SK-N-SH (cell line): ENCODE measurements at places on chromosomes 5 and 9. TPM values are rescaled to one million over a fixed set of nuclear protein-coding genes. Genes with fewer than 3 reads are reported as not detected.

Gene SAPCD2
- 4.6 and 6.0 TPM in 2 replicates for polyA plus RNA-seq

Gene BTF3
- polyA plus RNA-seq, result 458 and 492 TPM in 2 replicates

DNA sequence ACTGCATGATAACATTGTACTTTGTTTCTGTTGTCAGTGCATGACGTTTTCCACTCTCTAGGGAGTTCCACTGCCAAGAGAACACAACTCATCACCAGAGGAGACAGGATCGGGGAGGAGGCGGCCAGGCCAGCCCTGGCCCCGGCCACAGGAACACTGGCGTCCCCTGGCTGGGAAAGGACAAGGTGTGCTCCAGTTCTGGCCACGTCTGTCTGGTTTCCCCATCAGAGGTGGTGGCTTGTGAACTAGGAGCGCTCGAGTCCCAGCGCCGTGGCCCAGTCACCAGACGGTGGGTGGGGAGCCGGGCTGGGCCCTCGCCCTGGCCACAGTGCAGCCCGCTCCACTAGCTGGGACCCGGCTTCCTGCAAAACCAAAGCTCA lies 211.9 kb upstream of the IRX4 start:
- H3K27me3 ChIP-seq, result peaks cover 22% of the 10 kb centered on the region; the same call in 1 of the 2 replicates
- H3K36me3 ChIP-seq, result no peaks in the 10 kb centered on the region
- no peak overlapping the region for H3K27ac ChIP-seq

DNA sequence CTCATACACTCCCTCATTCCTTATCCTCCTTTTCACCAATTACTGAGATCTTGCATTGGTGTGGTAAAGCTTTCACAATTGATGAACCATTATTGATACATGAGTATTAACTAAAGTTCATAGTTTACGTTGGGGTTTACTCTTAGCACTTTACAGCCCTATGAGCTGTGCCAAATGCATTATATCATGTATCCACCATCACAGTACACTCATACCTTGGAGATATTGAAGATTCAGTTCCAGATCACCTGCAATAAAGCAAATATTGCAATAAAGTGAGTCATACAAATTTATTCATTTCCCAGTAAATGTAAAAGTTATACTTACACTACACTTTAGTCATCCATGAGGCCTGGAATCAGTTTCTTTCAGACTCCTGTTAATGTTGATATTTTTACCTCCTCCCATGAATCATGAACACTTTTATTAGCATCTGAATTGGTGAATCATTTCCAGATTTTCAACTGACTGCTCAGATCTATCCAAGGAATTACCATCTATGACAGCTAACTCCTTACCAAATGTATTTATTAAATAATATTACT lies 546.6 kb upstream of the PTPRD start:
- DNase-seq, result no peak
- no peaks in the 10 kb centered on the region for H3K4me1 ChIP-seq
- no peaks in the 10 kb centered on the region for H3K27me3 ChIP-seq
